SK-N-SH (cell line): ENCODE measurements at places on chromosomes 7 and 10. TPM values are rescaled to one million over a fixed set of nuclear protein-coding genes. Genes with fewer than 3 reads are reported as not detected.
A peak's percentile ranks its signal among the peaks of the same experiment; 100 is the strongest.

DNA sequence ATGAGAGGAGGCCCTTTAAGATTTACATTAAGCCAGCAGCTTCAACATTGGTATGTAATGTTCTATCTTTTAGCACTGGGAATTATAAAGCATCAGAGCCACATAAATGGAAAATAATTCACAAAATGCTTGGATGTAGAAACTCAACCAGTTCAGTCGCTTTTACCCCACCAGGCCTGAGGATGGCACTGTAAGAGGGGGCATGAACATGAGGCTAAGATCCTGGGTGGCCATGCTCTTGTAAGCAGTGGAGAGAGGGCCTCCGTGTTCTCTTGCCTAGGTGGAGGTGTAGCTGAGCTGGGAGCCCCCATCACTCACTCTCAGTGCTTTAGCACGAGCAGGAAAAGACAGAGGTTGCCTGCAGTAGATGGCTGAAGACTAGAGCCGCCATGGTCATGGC, 238.8 kb downstream of the FANK1 start:
- no peak for DNase-seq
- no peak overlapping the region for H3K4me3 ChIP-seq
- no peaks in the 10 kb centered on the region for H3K36me3 ChIP-seq
- H3K4me1 ChIP-seq, result no peaks in the 10 kb centered on the region; the same call in 1 of the 2 replicates

GRCh38 chr7:129530795-129531391, 28.6 kb downstream of the SMKR1 start:
- no peaks in the 10 kb centered on the region for H3K27me3 ChIP-seq
- peaks cover 9% of the 10 kb centered on the region; the same call in 1 of the 2 replicates for H3K4me1 ChIP-seq
- H3K36me3 ChIP-seq, result no peaks in the 10 kb centered on the region
- no peak for DNase-seq

DNA sequence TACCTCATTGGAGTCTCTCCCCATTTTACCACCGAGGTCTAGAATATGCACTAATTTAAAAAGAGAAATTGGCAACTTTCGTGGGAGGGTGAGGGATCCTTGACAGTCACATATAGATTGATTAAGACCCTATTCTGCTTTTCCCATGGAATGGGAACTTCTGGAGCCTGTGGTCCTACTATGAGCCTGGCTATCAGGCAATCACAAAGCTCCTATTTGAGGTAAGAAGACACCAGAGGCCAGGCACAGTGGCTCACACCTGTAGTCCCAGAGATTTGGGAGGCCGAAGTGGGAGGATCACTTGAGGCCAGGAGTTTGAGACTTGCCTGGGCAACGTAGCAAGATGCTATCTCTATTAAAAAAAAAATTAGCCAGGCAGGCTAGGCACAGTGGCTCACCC, 104.7 kb upstream of the CCNY start:
- H3K36me3 ChIP-seq, result no peaks in the 10 kb centered on the region
- DNase-seq, result no peak
- no peak overlapping the region for H3K4me3 ChIP-seq
- H3K27me3 ChIP-seq, result no peaks in the 10 kb centered on the region

- H3K4me3 ChIP-seq, result no peak overlapping the region
- H3K36me3 ChIP-seq, result no peaks in the 10 kb centered on the region
- no peak for DNase-seq
- H3K27me3 ChIP-seq, result peaks cover 4% of the 10 kb centered on the region; the same call in 1 of the 2 replicates
- no peaks in the 10 kb centered on the region for H3K4me1 ChIP-seq
Observed at GRCh38 chr7:94874036-94874785, 33.2 kb upstream of the PPP1R9A start.

- no peaks in the 10 kb centered on the region for H3K36me3 ChIP-seq
- peaks cover 17% of the 10 kb centered on the region; the same call in 1 of the 2 replicates for H3K4me1 ChIP-seq
- no peak overlapping the region for H3K4me3 ChIP-seq
- no peak for DNase-seq
Observed at GRCh38 chr7:139753081-139753692, 24.6 kb downstream of the HIPK2 start.

DNA sequence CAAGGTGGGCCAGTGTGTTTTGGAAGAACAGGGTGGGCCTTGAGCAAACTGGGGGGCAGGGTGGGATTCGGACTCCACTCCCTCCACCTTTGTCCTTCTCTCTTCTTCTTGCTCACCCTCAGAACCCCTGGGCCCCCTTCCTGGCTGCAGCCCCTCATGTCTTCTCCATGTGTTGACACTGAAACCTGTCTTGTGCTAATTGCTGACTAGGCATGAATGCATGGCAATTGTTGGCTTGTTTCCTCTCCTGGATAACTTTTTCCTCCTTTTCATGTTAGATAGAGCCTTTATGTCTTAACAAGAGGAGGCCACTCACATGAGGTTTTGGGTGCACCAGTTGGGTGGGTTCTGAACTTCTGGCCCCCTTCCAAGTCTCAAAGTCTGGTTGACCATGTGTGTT, 181.6 kb upstream of the MKI67 start:
- no peak for DNase-seq
- H3K27ac ChIP-seq, result no peak overlapping the region
- no peak overlapping the region for H3K4me3 ChIP-seq
- H3K4me1 ChIP-seq, result no peaks in the 10 kb centered on the region

DNA sequence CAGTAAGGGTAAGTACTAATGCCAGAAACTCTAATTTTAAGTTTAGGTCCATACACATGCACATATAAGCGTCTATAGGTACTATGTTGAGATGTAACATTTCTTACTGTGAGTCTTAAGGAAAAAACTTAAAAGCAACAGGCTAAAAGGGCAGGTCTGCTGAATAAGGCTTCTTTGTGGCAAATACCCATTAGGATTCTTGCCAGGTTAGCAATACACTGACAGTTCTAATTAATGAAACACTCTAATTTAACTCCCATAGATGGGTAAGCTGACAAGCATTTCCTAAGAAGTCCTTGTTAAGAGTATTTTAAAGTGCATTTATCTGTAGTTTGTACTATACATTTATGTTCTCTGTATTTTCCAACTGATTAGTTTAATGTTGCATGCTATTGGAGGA, 14.0 kb downstream of the SCRN1 start:
- H3K27ac ChIP-seq, result no peak overlapping the region; the same call in 1 of the 2 replicates
- DNase-seq, result no peak
- peaks cover 7% of the 10 kb centered on the region; the same call in 1 of the 2 replicates for H3K36me3 ChIP-seq
- H3K27me3 ChIP-seq, result no peaks in the 10 kb centered on the region
- H3K4me3 ChIP-seq, result no peak overlapping the region

GRCh38 chr10:1126461-1126860, 70.3 kb downstream of the WDR37 start:
- no peaks in the 10 kb centered on the region for H3K4me1 ChIP-seq
- H3K27me3 ChIP-seq, result no peaks in the 10 kb centered on the region
- peaks cover 26% of the 10 kb centered on the region for H3K36me3 ChIP-seq
- no peak overlapping the region for H3K27ac ChIP-seq

DNA sequence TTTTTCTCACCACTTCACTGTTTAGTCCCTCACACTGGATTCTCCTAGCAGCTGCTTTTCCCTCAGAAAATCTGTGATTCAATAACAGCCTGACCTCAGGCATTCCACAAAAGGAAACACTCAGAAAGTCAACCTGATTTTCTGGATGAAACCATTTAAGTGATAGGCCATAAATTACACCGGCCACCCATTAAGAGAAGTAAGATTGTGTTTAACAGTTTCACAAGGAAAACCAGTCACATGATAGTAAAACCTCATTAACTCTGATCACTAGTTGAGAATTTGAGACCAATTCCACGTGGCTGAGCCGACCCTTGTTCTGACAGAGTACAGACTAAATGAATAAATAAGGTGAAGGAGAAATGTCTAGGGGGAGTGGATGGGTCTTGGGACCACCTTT, 7.7 kb downstream of the GRM8 start:
- H3K4me1 ChIP-seq, result no peaks in the 10 kb centered on the region
- H3K27me3 ChIP-seq, result peaks cover 44% of the 10 kb centered on the region
- no peak overlapping the region for H3K4me3 ChIP-seq
- no peak overlapping the region for H3K27ac ChIP-seq

- H3K4me3 ChIP-seq, result no peak overlapping the region
- no peaks in the 10 kb centered on the region for H3K4me1 ChIP-seq
- H3K27me3 ChIP-seq, result no peaks in the 10 kb centered on the region; the same call in 1 of the 2 replicates
- H3K27ac ChIP-seq, result no peak overlapping the region
- DNase-seq, result peak; percentile 47
- no peaks in the 10 kb centered on the region for H3K36me3 ChIP-seq
Observed at GRCh38 chr7:12524794-12525386, 45.6 kb upstream of the SCIN start.

- H3K4me1 ChIP-seq, result no peaks in the 10 kb centered on the region
- no peak overlapping the region for H3K4me3 ChIP-seq
- DNase-seq, result no peak
- H3K27me3 ChIP-seq, result no peaks in the 10 kb centered on the region
- H3K27ac ChIP-seq, result no peak overlapping the region
- no peaks in the 10 kb centered on the region for H3K36me3 ChIP-seq
Observed at GRCh38 chr7:7909376-7909775, 59.2 kb upstream of the GLCCI1 start.

DNA sequence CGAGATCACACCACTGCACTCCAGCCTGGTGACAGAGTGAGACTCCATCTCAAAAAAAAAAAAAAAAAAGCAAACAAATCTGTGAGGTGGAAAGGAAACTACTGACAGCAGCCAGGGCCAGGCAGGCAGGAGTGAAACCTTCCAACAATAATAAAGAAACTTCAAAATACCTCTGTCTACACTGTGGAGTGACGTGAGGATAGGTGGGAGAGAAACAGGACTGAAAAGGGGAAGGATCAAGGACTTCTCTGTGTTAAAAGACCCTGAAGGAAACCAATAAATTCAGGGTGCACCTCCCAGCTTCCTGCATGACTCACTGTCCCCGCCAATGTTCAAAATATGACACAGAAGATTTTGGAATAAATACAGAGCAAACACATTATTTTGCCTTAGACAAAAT, 82.9 kb downstream of the KIAA1549 start:
- no peak for DNase-seq
- no peak overlapping the region for H3K4me3 ChIP-seq
- H3K27ac ChIP-seq, result no peak overlapping the region
- no peaks in the 10 kb centered on the region for H3K27me3 ChIP-seq
- H3K4me1 ChIP-seq, result no peaks in the 10 kb centered on the region; the same call in 1 of the 2 replicates

GRCh38 chr7:99728615-99729014, 6.4 kb downstream of the CYP3A7 start:
- H3K36me3 ChIP-seq, result no peaks in the 10 kb centered on the region
- peaks cover 7% of the 10 kb centered on the region; the same call in 1 of the 2 replicates for H3K27me3 ChIP-seq
- H3K27ac ChIP-seq, result no peak overlapping the region
- H3K4me1 ChIP-seq, result no peaks in the 10 kb centered on the region

DNA sequence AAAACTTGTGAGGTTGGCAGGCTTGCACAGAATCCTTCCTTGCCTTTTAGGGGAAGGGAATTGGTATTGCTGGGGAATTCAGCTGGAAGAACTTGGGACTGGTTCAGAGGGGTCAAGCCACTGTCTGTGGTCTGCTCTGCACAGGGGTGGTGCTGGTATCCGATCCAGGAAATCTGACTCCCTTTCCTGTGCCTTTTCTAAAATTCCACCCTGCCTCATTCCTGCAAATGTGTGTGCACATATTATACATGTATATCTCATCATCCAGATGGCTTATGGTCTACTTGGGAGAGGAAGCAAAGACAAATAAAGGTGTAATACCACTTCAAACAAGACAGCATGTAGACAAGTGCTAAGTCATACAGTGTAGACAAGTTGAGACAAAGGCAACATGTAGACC, 14.3 kb downstream of the UBTD1 start:
- no peaks in the 10 kb centered on the region for H3K36me3 ChIP-seq
- no peak overlapping the region for H3K4me3 ChIP-seq
- peaks cover 7% of the 10 kb centered on the region for H3K4me1 ChIP-seq
- H3K27me3 ChIP-seq, result no peaks in the 10 kb centered on the region
- DNase-seq, result no peak
- no peak overlapping the region for H3K27ac ChIP-seq

DNA sequence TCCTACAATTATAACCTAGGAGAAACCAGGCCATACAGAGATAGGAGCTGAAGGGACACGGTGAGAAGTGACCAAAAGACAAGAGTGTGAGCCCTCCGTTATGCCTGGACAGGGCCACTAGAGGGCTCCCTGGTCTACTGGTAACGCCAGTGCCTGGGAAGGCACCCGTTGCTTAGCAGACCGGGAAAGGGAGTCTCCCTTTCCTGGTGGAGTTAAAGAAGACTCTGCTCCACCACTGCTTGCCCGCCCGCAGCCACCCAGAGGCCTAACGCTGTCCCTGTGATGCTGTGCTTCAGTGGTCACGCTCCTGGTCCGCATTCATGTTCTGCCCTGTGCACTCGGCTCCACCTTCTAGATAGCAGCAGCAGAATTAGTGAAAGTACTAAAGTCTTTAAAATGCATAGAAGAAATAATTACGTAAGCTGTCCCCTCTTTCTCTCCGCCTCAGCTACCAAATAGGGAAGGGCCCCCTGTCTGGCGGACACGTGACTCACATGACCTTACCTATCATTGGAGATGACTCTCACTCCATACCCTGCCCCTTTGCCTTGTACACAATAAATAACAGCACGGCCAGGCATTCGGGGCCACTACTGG, 34.8 kb downstream of the GRID2IP start:
- peak; percentile 85 for DNase-seq
- H3K4me1 ChIP-seq, result peaks cover 3% of the 10 kb centered on the region; the same call in 1 of the 2 replicates
- peak overlapping the region; percentile 42 for H3K4me3 ChIP-seq
- H3K36me3 ChIP-seq, result no peaks in the 10 kb centered on the region

GRCh38 chr7:64515781-64516180, 47.1 kb downstream of the ZNF680 start:
- no peaks in the 10 kb centered on the region for H3K27me3 ChIP-seq
- H3K4me1 ChIP-seq, result no peaks in the 10 kb centered on the region
- H3K4me3 ChIP-seq, result no peak overlapping the region
- H3K36me3 ChIP-seq, result peaks cover 70% of the 10 kb centered on the region
- no peak overlapping the region; the same call in 1 of the 2 replicates for H3K27ac ChIP-seq

GRCh38 chr7:132061937-132062336, 505.5 kb upstream of the PODXL start:
- no peaks in the 10 kb centered on the region for H3K27me3 ChIP-seq
- no peak for DNase-seq
- H3K36me3 ChIP-seq, result no peaks in the 10 kb centered on the region
- peaks cover 31% of the 10 kb centered on the region for H3K4me1 ChIP-seq

DNA sequence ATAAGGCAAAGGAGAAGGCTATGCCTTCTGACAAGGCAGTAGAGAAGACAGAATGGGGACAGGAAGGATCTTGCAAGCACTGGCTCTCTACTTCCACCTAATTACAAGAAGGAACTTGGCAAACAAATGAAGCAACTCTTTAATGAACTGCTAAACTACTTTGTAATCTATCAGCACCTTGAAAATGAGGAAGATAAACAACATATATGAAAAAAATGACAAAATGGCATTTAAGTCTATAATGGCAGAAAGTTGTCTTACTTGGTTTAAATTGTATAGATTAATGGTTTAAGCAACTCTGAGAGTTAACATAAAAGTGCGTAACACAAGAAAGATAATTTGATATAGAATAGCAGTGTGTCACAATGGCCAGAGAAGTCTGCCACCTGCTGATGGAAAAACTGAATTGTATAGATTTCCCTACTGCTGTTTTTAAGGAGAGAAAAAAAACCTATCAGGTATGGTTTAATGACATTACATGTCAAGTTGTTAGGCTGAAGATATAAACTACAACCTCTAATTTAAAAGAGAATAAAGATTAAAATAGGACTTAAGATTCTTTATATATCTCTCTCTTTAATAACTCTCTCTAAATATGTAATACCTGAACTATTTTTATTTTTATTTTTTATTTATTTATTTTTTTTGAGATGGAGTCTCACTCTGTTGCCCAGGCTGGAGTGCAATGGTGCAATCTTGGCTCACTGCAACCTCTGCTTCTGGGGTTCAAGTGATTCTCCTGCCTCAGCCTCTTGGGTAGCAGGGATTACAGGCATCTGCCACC, 11.8 kb downstream of the NT5C3A start:
- no peak overlapping the region for H3K4me3 ChIP-seq
- H3K4me1 ChIP-seq, result peaks cover 4% of the 10 kb centered on the region; the same call in 1 of the 2 replicates
- H3K27ac ChIP-seq, result no peak overlapping the region
- DNase-seq, result peak; percentile 51
- H3K27me3 ChIP-seq, result no peaks in the 10 kb centered on the region

Gene OR2A5
- polyA plus RNA-seq, result not detected in 2 replicates

Gene LRRD1
- 0.03 TPM in 1 of 2 replicates, not detected in the other for polyA plus RNA-seq

Gene PON1
- polyA plus RNA-seq, result not detected in 2 replicates

Gene SLC18A3
- polyA plus RNA-seq, result 1.7 TPM in 2 replicates

Gene AASS
- 0.92 and 1.2 TPM in 2 replicates for polyA plus RNA-seq

Gene COL1A2
- polyA plus RNA-seq, result 4.5 and 11.4 TPM in 2 replicates

Gene CYP3A5
- 0.25 and 0.31 TPM in 2 replicates for polyA plus RNA-seq

Gene COL13A1
- 21.0 and 26.7 TPM in 2 replicates for polyA plus RNA-seq
